IMR-90 (cell line): ENCODE measurements at places on chromosomes 7 and 10. TPM values are rescaled to one million over a fixed set of nuclear protein-coding genes. Genes with fewer than 3 reads are reported as not detected.

DNA sequence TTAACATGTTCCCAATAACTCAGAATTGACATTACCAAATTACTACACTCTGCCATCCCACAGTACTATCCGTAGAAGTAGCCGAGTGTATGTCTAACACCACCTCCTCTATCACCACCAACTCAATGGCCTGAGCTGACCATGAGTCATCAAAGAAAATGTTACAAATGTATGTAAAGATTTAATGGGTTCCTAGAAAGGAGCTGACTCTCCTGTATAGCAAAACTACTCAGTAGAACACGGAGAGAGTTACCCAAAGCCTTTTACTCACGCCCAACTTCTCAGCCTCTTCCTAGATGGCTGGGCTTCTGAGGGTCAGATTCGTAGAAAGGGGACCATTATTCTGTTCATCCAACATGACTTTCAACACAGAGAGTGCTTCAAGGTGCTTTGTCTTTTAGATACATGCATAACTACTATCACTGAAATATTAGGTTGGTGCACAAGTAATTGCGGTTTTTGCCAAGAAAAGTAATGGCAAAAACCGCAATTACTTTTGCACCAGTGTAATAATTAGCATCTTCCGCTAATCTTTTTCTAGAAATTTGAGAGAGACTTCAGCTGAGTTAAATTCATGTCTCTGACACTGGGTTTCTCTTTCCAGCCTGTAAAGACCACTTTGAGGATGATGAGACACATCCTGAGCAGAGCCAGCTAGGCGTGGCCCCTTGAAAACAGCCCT lies 24.0 kb upstream of the NANOS1 start:
- no peak overlapping the region for H3K4me3 ChIP-seq
- H3K27ac ChIP-seq: no peak overlapping the region
- H3K4me1 ChIP-seq: peaks cover 12% of the 10 kb centered on the region

GRCh38 chr10:103553743-103554487 lies 60.4 kb downstream of the NEURL1 start:
- peaks cover 62% of the 10 kb centered on the region for H3K27me3 ChIP-seq
- H3K4me1 ChIP-seq: peaks cover 7% of the 10 kb centered on the region
- DNase-seq: no peak
- H3K4me3 ChIP-seq: no peak overlapping the region
- no peak overlapping the region for H3K27ac ChIP-seq

DNA sequence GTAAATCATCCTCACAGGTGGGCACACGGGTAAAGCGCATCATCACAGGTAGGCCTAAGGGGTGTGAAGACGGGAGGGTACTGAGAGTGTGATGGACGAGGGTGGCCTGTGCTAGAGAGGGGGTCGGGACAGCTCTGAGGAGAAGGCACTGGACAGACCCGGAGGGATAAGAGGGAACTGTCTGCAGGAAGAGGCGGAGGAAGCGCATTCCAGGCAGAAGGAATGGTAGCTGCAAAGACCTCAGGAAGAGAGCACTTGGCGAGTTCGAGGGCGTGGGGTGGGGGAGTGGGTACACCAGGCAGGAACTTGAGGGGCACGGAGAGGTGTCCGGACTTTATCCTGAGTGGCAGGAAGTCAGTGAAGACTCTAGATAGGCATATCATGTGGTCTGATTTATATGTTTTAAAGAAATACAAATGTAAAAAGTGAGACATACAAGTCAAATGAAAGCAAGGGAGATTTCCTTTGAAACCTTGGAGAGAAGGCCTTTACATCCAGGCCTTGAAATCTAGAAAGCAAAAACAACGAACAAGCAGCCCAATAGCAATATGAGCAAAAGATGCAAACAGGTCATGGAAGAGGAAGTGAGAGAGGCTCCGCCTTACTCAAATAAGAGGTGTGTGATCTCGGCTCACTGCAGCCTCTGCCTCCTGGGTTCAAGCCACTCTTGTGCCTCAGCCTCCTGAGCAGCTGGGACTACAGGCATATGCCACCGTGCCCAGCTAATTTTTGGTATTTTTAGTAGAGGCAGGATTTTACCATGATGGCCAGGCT lies 3.6 kb downstream of the LHPP start:
- H3K27me3 ChIP-seq: no peaks in the 10 kb centered on the region; the same call in 1 of the 2 replicates
- H3K27ac ChIP-seq: no peak overlapping the region
- DNase-seq: no peak
- H3K4me1 ChIP-seq: peaks cover 4% of the 10 kb centered on the region
- no peak overlapping the region for H3K4me3 ChIP-seq
- no peaks in the 10 kb centered on the region for H3K36me3 ChIP-seq

Gene PIK3CG
- polyA plus RNA-seq: not detected in 2 replicates
